ENCODE measurements at places on chromosomes 11 and 22.
A peak's percentile ranks its signal among the peaks of the same experiment; 100 is the strongest.

DNA sequence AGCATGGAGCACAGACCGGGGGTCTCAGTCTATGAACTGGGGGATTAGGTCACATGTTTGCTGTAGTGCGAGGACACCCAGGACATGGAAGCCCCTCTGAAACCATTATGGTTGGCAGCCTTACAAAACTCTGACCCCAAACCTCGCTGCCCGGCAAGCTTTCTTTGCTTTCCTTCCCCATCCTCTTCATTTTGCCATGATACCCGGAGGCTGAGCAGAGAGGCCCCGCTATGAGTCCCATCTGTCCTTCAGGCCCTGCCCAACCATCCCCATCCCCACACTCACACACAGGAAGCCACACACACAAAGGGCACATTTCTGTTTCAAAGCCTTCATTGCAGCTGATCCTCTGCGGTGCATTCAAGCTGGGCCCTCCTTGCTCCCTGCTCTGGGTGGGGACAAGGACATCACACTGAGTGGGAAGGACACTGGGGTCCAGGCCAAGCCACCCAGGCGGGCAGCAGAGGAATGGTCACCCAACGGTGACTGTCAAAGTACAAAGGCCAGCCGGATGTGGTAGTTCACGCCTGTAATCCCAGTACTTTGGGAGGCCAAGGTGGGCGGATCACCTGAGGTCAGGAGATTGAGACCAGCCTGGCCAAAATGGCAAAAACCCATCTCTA lies 176.5 kb downstream of the CTTN start:
- peak; percentile 35 for DNase-seq

DNA sequence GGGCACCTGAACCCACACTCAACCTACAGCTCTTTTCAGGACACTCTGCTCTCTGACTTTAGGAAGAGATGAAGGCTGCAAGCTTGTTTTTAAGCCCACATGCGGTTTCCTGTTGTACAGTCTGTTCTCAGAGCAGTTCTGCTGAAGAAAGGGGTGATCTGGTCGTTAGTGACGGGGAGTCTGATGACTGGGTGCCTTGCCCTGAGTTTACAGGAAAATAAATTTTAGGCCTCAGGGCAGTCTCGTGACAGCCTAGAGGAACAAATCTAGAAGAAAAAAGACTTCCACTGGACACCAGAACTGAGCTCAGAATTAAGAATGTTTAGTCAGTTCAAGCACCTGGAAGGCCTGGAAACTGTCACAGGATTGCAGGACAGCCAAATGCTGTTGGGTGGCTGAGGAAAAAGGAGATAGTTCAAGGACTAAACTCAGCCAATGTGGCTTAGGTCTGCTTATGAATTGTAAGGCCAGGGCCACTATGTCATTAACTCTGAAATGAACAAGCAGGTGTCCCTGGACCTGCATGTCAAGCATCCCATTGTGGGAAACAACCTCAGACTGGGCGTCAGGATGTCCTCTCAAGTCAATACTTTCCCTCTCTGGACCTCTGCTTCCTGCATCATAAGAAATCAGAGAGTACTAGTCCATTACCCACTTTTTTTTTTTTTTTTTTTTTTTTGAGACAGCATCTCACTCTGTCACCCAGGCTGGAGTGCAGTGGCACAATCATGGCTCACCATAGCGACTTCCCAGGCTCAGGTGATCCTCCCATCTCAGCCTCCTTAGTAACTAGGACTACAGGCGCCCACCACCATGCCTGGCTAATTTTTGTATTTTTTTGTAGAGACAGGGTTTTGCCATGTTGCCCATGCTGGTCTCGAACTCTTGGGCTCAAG lies 5.7 kb downstream of the PIK3IP1 start:
- DNase-seq: no peak

DNA sequence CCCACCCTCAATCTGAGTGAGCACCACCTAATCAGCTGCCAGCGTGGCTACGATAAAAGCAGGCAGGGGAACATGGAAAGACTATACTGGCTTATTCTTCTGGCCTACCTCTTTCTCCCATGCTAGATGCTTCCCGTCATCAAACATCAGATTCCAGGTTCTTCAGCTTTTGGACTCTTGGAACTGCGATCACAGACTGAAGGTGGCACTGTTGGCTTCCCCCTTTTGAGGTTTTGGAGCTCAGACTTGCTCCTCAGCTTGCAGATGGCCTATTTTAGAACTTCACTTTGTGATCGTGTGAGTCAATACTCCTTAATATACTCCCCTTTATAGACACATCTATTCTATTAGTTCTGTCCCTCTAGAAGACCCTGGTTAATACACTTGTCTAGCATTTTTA lies 543.7 kb upstream of the RAG2 start:
- DNase-seq: no peak

DNA sequence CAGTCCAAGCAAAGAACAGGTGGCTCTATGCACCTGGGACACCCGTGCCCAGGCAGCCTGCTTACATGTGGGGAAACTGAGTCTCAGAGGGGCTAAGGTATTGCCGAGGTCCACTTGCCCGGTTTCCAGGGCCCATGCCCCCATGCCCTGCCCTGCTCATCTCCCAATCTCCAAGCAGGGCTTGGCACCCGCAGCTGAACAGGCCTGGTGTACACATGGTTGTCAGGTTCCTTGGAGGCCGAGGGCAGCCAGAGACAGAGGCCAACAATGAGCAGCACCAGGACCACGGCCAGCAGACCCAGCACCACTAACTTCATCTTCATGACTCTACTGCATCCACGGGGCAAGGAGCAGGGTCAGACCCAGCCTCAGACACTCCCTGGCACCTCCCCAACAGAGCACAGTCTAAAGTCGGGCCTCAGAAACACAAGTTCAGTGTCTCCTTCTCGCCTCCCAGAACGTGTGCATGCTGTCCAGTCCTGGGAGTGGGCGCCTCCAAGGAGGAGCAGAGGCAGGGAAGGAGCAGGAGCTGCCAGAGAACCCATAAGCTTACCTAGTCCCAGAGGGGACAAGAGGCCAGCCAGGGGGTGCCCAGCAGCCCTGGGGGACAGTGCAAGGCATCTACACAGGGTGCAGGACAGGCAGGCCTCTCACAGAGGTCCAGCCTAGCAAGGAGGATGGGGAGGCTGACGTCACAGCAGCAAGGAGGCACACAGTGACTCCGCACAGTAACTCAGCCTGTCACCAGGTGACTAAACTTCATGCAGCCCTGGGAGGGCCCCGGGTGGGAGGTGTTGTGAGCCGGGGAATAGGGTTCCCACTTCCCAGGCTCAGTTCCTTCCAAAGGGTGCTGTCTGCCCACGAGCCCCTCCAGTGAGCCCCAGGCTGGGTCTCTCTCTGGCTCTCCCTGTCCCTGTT lies 20.2 kb upstream of the RGL4 start:
- no peak for DNase-seq

DNA sequence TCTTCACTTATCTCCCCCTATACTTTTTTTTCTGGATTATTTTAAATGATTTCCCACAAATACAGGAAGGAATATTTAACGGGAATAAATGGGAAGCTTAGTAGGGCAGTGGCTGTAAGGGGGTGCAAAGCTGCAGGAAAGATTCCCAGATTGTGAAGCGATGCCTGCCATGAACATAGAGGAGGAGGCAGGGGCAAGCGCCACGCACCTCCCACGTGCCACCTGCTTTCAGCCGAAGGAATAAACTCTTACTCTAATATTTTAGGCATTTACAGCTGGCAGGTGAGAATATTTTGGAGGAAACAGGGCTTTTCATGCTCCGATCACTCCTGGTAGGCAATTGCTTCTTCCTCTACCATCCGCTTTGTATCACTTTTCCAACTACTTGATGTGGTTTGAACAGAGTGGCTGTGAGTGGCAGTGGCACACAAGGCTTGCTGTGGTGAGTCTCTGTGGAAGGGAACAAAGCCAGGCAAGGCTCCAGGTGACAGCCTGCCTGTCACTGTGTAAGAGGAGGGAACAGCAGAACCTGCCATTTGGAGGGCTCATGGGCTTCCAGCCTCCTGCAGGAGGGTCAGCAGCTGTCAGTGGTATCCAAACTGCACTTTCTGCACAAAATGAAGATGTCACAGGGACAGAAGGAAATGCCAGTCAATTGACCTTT lies 54.5 kb upstream of the PLET1 start:
- no peak for DNase-seq

DNA sequence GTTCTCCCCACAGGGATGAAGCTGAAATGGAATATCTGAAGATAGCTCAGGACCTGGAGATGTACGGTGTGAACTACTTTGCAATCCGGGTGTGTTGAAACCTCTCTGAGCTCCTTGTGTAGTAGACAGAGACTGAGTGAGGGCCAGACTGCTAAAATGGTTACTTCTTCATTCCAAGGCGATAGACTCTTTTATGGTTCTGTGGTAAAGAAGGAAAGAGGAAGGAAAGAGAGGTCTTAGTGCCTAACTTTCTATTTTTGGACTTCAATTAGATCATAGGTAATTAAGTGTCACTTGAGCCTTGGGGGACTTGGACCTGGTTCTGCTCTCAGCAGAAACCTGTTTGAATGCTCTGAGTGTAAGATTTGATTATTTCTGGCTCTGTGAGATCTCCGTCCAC lies 54.7 kb downstream of the NF2 start:
- DNase-seq: no peak

DNA sequence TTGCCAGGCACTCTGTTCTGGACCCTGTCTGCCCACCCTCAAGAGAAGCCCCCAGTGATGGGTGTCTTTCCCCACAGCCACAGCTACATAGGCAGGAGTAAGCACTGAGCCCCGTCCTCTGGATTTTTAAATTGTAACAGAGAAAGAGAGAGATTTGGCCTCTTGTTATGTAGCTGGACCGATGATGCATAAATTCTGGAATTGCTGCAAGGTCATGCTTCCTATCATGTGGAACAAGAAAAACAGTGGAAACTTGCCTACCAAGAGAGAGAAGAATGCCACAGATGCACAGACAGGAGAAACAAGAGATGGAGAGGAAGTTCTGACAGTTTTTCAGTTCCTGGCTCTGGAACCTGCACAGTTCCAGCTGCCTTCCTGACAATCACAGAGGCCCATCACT lies 150.2 kb downstream of the ETS1 start:
- no peak for DNase-seq

DNA sequence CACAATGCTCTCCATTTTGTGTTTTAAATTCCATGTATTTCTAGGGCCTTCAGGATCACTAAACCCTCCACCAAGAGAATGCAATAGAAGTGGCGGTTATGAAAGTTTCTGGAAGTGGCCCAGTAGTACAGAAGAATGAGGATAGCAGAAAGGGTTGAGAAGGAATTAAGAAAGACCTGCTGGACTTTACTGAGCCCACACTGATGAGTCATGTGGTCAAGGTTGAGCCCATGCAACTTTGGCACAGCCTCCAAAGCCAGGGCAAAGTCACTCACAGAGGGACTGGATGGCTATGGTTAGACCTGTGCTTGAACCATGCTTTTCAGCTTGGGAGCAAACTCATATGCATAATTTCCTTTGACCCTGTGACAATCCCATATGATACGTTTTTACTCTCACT lies 102.9 kb upstream of the PLET1 start:
- DNase-seq: no peak

- DNase-seq: no peak
Measured at GRCh38 chr11:115893461-115894099, 389.4 kb upstream of the CADM1 start.

DNA sequence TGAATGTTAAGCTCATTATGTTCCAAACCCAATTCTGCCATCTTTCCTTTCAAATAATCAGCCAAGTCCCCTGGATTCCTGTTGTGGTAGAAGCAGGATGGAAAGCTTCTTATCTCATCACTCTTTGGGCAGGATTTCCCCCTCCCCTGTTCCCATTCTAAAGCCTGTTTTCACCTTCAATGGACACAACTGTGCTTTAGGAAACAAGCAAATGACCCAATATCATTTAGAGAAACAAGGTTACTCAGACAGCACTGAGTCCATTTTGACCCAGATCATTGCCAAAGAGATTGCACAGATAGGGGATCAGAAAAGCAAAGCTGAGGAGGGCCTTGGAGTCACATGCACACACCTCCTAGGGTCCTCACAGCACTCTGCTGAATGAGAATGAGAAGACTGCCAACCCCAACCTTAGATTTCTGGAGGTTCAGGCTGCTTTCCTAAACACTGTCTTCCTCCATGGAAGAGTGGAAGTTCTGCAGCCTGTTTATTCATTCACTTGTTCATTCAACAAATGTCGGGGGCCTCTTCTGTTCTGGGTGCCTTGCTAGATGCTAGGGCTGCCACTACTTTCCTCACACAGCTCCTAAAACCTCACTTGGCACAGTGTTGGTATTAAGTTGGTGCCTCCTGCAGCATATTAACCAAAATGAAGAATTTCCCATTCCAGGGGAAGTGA lies 95.3 kb downstream of the ME3 start:
- no peak for DNase-seq

GRCh38 chr22:23683545-23683944 lies 7.3 kb upstream of the RGL4 start:
- DNase-seq: no peak

GRCh38 chr11:33723238-33723881 lies 12.9 kb downstream of the CD59 start:
- no peak for DNase-seq

GRCh38 chr11:26780376-26781085 lies 58.7 kb upstream of the SLC5A12 start:
- DNase-seq: no peak

- no peak for DNase-seq
Measured at GRCh38 chr11:110971140-110971539, 258.9 kb upstream of the ARHGAP20 start.

DNA sequence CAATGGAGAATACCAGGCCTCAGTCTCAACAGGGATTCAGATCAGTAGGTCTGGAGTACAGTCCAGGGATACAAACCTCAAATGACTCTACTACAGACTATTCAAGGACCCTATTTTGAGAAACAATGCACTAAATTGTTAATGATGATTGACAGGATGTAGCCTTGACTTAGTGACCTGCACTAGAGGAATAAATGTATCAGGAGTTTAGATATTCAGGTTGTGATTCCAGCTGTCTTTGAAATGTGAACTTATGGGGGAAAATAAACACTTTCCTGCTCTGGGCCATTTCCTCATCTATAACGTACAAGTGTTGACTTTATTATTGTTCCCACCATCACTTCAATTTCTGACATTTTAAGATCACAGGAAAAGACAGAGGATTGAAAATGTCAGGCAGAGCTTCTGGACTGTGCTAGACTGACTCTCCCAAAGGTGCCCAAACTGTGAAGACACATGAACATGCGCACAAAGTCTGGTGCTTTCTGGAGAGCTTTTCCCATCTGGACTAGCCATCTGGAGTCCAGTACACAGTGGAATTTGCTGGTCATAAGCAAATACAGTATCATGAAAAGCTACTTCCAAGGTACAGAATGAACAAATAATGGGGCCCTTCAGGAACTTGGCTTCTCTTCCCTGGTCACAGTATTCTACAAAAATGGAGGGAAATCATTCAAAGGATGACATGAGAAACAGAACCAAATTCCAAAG lies 110.4 kb downstream of the USP35 start:
- DNase-seq: no peak

- no peak for DNase-seq
Measured at GRCh38 chr11:120310870-120311269, 14.2 kb upstream of the TLCD5 start.

- peak; percentile 47 for DNase-seq
Measured at GRCh38 chr11:19474954-19475721, 234.4 kb upstream of the E2F8 start.

GRCh38 chr11:88231894-88232482 lies 56.7 kb upstream of the RAB38 start:
- peak; percentile 45 for DNase-seq

Data from H7 (cell line).